Progenitor cell of endocrine pancreas (in vitro differentiated cells): ENCODE measurements at places on chromosomes 3 and 15. TPM values are rescaled to one million over a fixed set of nuclear protein-coding genes. Genes with fewer than 3 reads are reported as not detected.

DNA sequence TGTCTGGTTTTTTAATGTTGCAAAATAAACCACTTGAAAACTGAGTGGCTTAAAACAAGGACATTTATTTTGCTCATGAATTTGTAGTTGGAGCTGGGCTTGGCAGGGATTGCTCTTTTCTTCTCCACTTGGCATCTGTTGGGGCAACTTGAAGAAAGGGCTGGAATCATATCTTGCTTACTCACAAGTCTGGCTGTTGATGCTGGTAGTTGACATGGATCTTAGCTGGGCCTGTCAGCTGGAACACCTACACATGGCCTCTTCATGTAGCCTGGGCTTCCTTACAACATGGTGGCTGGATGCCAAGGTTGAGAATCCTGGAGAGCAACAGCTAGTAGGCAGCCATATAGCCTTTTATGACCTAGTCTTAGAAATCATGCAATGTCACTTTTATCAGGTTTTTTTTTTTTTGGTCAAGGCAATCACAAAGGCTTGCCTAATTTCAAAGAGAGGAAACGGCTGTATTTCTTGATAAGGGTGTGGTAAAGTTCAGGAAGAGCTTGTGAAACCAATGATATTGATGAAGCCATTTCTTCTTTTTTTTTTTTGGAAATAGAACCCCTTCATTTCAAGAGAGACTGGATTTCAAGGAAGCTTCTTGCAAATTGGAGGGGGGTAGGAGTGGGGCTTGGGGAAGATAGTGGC lies 262.1 kb downstream of the IL20RB start:
- H3K4me1 ChIP-seq = no peaks in the 10 kb centered on the region
- no peaks in the 10 kb centered on the region for H3K36me3 ChIP-seq
- no peak overlapping the region for H3K27ac ChIP-seq

The SSR3 gene
- total RNA-seq = 129 and 135 TPM in 2 replicates

The NR1D2 gene
- 14.9 TPM in 2 replicates for total RNA-seq

The ADGRG7 gene
- 1.3 and 1.4 TPM in 2 replicates for total RNA-seq

GRCh38 chr15:78225783-78226541 lies 8.4 kb downstream of the ACSBG1 start:
- DNase-seq = no peak
- H3K36me3 ChIP-seq = no peaks in the 10 kb centered on the region
- H3K4me3 ChIP-seq = no peak overlapping the region
- H3K4me1 ChIP-seq = peaks cover 4% of the 10 kb centered on the region
- H3K27me3 ChIP-seq = peaks cover 2% of the 10 kb centered on the region
- no peak overlapping the region for H3K27ac ChIP-seq
